Cerebellar cortex (tissue), 1 donor: ENCODE measurements at places on chromosomes 16 and 17.
A peak's percentile ranks its signal among the peaks of the same experiment; 100 is the strongest.

DNA sequence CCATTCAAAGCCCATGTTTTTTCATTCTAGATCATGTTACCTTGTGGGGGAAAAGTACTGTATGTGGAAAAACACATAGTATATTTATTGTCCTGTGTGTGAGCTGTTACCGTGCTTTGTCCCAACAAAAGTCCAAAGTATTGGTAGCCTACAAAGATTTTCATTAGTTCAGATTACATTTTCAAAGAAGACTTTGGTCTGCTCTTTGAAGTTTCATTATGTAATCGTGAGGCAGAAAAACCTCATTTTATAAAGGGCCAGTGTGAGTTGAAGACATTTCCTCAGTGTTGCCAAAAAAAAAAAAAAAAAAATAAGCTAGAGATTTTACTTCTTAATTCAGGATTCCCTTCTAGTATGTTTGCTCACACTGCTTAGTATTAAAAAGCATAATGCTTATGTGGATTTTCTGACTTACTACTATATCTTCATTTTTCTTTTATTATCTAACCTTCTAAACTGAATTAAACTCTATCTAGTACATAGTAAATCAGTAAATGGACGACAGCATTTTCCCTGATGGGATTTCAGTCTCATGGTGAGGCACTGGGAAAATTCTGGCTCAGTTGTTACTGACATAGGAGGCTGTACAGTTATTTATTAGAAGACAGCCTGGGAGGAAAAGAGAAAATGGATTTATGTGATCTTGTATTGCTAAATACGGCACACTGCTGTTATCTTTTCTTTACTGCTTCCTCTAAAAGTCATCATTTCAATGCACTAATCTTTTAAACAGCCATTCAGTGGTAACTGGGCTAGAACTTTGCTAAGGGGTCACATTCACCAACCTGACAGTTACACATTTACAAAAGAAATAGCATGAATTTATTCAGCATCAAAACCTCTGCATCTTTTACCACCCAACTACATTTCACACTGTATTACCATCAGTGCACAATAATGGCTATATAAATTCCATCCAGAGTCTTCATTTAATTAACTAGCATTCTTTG is 100.6 kb downstream of the STXBP4 start:
- no peak for DNase-seq

DNA sequence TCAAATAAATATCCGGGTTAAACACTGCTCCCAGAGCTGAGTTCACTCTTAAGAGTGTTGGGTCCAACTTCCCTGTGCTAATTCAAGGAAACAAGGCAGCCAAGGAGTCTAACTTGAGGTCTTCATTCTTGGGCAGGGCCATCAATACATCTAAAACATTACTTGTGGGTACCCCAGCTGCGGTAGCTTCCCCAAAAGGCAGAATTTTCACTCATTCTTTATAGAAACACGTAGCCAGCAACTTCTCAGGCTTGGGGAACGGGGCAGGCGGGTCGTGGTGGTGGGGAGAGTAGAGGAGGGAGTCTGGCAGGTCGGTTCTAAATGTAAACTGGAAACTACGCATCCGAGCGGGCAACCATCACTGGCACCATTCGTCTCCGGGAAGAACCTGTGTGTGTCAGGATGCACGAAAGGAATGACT is 666 bp upstream of the METTL9 start:
- DNase-seq: peak; percentile 26

- no peak for DNase-seq
Observed at GRCh38 chr17:58507123-58507634, 7.3 kb downstream of the MTMR4 start.

- DNase-seq: peak; percentile 30
Observed at GRCh38 chr16:82639666-82640336, 13.0 kb downstream of the CDH13 start.

DNA sequence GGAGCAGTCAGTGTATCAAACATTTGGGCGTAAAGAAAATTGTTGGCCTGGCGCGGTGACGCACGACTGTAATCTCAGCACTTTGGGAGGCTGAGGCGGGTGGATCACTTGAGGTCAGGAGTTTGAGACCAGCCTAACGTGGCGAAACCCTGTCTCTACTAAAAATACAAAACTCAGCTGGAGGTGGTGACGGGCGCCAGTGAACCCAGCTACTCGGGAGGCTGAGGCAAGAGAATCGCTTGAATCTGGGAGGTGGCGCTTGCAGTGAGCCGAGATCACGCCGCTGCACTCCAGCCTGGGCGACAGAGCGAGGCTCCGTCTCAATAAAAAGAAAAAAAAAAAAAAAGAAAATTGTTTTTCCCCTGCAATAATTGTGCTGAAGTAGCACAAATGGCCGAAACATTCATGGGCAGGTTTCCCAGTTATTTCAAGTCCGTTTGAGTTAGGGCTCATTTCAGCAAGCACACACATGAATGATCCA is 1.4 kb downstream of the GCSH start:
- DNase-seq: peak; percentile 11

GRCh38 chr17:62062302-62062701 is 2.8 kb downstream of the MED13 start:
- DNase-seq: no peak

DNA sequence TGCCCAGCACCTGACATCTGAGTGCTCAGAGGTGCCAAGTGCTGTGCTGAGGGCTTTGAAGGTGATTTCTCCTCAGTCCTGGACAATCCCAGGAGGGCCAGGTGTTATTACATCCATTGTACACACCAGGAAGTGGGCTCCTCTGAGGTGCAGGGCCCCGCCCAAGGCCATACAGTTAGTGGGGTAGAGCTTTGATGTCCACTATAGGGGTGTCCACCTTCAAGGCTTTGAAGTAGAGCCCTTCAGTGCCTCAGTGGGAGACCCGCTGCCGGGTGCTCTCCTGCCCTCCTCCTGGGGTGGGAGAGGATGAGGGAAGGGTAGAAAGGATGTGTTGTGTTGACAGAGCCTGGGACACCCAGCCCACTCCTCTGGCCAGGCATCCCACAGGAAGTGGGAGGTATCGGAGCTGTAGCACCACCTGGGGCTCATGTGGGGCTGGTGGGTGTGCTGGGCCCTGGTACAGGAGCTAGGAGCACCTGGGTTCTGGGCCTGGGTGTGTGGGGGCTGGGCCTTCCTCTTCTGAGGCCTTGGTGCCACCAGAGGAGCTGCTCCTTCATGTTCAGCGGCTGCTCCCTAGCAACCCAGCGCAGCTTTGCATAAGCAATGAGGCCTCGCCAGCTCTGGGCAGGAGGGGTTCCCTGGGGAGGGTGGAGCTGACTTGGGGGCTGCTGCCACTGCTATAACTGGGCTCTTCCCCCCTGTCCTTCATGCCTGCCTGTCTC is 7.4 kb downstream of the LASP1 start:
- no peak for DNase-seq
